GM12891 (cell line): ENCODE measurements at places on chromosomes 6 and 20.

GRCh38 chr6:91743756-91744155 is 1156.9 kb upstream of the MAP3K7 start:
- DNase-seq: no peak

DNA sequence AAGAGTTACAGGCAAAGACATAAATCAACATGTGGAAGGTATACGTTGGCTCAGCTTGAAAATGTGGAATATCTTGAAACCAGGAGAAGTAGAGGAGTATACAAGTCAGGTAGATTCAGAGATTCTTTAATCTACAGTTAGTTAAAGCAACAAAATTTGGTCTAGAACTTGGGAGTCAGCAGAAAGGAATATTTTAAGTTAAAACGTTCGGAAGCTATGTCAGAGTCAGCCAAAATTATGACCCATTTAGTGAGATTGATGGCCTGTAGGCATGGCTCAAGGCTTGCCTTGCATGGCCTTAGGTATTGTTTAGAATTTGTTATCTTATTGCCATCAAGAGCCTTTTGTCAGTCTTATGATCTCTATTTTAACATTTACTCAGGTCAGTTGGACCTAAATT is 94.1 kb upstream of the TMEM181 start:
- no peak for DNase-seq

DNA sequence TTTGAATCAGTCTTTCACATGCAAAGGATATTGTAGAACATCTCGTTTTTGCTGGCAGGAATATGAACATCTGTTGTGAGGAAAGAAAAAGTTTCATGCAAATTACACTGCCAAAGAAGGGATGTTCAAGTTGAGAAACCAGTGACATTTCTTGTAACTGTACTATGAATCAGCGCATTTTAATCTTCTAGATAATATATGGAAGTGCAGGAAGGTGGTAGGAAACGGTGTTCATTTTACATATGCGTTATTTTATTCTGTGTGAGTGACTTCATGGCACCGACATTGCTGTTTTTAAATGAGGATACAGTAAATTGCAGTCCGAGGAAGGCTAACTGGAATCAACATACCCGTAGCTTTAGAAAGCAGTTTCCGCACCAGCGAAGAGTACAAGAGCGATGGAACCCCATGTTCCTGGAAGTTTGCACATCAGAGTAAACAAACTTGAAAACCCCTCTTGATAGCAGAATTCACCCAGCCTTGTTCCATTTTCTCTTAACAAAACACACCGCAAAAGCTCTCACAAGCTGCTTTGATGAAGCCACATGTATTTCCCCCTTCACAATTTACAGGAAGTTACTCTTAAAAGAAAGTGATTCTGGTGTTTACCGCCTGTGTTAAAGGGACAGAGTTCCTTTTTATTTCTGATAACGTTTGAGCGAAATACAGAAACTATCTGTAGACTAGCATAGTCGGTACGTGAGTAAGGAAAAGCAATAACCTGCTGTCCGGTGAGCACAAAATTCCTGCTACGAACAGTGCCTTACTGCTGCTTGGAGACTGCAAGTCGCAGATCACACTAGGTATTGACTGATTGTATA is 11.5 kb downstream of the PRDM1 start:
- no peak for DNase-seq

- no peak for DNase-seq
These were observed 363.2 kb upstream of the FLRT3 start for GRCh38 chr20:14700639-14700960.

- no peak for DNase-seq
These were observed 192.4 kb downstream of the CD83 start for GRCh38 chr6:14309951-14310445.

DNA sequence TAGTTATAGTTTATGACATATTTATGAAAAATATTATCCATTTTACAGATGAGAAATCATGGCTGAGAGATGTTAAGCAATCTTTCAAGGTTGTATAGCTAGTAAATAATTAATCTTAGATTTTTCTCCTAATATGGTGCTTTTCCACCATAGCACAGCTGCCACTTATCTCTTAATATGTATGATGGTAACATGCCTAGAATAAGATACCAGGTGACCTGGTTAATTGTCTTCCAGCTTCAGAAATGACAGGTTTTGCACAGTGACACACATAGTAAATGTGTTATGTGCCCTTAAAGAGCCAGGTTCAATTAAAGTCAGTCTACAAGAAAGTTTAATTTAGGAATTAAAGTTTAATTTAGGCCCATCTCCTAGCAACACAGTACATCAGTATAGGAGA is 14.8 kb downstream of the TUBB2A start:
- DNase-seq: no peak

DNA sequence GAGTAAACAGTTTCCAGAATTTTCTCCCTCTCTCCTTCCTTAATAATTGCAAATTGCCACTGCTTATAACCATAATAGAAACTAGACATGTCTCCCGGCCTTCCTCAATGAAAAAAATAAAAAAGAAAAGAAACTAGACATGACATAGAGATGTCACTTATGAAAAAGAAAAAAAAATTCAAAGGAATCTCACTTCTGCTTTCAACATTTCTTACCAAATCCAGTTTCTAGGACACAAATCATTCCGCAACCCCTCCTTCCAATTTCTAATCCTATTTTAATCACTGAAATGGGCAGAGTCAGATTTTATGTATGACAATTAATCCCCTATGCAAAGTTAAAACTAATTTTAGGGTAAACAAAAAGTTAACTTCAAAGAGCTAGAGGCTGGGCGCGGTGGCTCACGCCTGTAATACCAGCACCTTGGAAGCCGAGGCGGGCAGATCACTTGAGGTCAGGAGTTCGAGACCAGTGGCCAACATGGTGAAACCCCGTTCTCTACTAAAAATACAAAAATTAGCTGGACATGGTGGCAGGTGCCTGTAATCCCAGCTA is 40.1 kb upstream of the EEF1A1 start:
- DNase-seq: no peak

DNA sequence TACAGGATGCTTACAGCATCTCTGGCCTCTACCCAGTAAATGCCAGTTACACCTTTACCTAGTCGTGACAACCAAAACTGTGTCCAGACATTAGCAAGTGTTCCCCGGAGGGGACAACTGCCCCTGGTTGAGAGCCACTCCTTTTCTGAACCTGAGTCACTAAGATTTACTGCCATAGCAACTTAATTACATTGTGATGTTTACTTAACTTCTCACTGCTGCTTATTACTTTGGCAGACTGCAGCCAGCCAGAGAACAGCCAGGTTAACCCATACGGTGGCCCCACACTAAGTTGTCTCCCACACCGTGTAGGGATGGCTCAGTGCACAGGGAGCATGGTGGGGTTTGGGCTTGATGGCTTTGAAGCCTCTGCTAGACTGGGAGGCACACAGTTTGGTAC is 204.7 kb upstream of the SULF2 start:
- no peak for DNase-seq

DNA sequence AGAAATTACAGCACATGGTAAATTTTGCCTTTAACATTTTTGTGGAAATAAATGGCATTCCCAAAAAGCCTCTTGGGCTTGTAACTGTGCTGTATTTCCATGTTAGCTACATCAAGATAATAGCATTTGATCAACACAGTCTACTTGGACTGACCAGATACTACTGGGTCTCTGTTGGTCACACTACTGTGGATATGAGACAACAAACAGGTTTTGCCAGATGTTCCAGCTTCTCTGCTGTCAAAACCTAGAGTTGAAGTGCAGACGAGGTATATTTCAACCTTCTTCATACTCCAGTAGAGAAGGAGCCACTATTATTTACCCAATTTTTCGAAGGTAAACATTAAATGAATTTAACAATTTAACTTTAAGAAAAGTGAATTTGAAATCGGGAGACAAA is 284.7 kb upstream of the CITED2 start:
- no peak for DNase-seq

- no peak for DNase-seq
These were observed 67.4 kb downstream of the GMPR start for GRCh38 chr6:16305788-16306187.

DNA sequence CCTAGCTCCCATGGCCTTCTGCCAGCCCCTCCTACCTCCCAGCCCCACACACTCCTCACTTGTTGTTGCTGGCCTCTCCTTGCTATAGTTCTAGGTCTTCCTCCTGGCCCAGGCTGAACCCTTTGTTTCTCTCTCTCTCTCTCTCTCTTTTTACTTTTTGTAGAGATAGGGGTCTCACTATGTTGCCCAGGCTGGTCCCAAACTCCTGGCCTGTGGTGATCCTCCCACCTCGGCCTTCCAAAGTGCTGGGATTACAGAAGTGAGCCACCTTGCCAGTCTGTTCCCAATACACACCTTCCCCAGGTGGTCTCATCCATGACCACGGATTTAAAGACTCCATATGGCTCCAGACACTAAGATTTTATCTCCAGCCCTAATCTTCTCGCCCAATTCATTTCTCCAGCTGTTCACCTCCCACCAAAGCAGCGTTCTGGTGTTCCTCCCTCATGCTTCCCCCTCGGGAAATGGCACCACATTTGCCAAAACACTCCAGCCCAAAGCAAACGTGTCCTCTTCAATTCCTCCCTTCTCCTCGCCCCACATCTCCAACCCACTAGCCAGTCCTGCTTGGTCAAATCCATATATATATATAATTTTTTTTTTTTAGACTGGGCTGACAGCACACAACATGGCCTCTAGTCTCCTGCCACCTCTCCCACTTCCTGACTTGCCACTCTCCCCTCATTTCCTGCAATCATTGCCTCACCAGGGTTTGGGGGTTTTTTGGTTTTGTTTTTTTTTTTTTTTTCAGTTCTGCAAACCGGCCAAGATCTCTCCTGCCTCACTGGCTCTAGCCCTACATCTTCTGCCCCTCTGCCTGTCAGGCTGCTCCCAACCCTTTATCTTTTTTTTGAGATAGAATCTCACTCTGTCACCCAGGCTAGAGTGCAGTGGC is 104.4 kb downstream of the NCR2 start:
- DNase-seq: peak; percentile 60

DNA sequence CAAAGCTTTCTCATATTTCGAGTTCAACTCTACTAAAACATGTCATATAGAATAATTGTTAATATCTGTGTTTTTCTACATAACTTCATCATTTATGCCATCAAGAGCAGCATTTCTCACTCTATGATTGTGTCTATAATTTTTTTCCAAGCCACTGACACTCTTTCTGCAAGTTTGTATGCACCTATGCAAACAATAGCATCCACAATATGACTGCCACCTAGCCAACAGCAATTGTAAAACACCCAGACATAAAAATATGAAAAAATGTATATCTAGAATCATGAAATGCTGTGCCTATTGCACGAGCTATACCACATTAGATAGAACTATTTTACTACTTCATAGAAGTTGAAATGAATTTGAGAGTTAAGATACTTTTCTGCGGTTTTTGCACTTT is 286.5 kb upstream of the MARCKS start:
- no peak for DNase-seq

- DNase-seq: no peak
These were observed 4.8 kb upstream of the MRPS10 start for GRCh38 chr6:42222448-42222847.

DNA sequence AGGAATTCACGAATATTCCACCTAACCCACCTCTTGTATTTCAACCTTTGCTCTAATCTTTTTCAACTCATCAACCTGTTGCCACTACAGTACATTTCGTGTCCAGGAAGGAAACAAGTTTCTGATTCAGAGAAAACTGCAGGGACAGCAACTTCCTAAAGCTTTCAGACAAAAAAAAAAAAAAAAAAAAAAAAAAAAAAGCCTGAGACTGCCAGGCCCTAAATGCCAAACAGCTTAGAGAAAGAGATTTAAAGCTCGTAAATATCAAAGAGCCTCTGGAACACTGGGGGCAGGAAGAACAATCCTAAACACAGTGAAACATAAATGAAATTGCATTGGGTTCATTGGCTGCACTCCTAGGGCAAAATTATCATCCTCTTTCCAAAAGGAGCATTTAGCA is 411.2 kb upstream of the SPTLC3 start:
- DNase-seq: no peak

GRCh38 chr6:116059713-116060571 is 749 bp downstream of the FRK start:
- DNase-seq: no peak

GRCh38 chr20:35307666-35308653 is 15.7 kb upstream of the FAM83C start:
- no peak for DNase-seq

DNA sequence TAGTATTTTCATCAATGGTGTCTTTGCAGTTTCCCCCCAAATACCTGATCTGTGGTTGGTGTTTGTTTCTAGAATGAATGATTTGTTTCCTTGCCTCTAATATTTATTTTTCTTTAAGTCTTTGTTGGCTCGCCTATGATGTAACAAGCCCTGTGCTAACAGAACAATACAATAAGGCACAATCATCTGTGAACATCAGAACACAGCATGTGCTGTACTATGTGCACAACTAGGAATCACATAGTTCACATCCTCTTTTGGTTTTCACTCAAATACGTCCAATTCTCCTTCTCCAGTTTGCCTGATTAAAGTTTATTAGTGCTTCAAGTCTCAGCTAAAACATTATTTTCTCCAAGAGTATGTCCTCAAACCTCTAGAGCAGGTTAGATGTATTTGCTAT is 613.1 kb downstream of the EPHA7 start:
- no peak for DNase-seq

DNA sequence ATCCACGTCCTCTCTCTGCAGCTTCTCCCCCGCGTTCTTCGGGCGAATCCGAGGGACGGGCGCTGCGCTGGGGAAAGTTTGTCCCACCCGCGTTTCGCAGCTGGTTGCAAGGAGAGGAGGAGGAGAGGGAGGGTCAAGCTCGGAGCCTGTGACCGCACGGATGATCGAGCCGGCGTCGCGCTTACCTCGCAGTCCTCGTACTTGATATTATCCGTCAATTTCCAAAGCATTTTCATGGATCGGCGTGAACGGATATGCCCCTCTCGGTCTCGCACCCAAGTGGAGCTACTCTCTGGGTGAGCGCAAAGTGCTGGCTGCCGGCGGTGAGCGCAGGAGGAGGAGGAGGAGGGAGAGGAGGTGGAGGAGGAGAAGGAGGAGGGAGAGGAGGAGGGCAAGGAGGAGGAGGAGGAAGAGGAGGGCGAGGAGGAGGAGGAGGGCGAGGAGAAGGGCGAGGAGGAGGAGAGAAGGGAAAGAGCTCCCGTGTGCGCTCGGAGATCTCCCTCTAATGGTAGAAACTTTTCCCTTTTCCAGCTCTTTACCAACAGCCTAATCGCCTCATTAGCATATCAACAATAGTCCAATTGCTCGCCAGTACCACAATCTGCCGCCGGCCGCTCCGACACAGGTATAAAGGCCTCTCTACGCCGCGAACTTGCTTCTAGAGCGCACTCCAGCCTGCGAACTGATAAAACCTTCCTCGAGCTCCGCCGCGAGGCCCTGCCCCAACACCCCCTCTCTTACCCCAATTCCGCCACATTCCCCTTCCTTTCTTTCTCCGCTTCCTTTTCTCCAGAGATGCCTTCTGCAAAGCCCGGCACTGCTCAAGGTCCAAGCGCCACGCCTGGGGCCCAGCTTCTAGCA is at the start of gene TFAP2A:
TFAP2A (minus strand) TSS at position 319 of the 861 bp plus-strand sequence; CDS start at position 236, 83 bp downstream.
- no peak for DNase-seq
